ENCODE measurements at places on chromosomes 4 and X. TPM values are rescaled to one million over a fixed set of nuclear protein-coding genes. Genes with fewer than 3 reads are reported as not detected.

ITGB1BP2 gene
- total RNA-seq: 0.51 TPM

GDPD2 gene
- not detected for total RNA-seq

SHISA3 gene
- 0.33 TPM for total RNA-seq

CNGA1 gene
- not detected for total RNA-seq

NAT8L gene
- total RNA-seq: 0.26 TPM

CLGN gene
- total RNA-seq: 11.8 TPM

CXCL3 gene
- 2.5 TPM for total RNA-seq

ZCCHC18 gene
- 1.3 TPM for total RNA-seq

TKTL1 gene
- total RNA-seq: not detected

ADAM29 gene
- not detected for total RNA-seq

CT83 gene
- total RNA-seq: not detected

SUPT20HL1 gene
- not detected for total RNA-seq

KCNIP4 gene
- not detected for total RNA-seq

CLRN2 gene
- not detected for total RNA-seq

HSFX2 gene
- 0.26 TPM for total RNA-seq

RTL3 gene
- total RNA-seq: not detected

TMEM154 gene
- 0.50 TPM for total RNA-seq

MCF2 gene
- under 0.01 TPM for total RNA-seq

RGN gene
- total RNA-seq: 23.8 TPM

TRIM75 gene
- total RNA-seq: not detected

MRFAP1 gene
- 99.1 TPM for total RNA-seq

CLDN22 gene
- total RNA-seq: not detected

HSFX4 gene
- total RNA-seq: not detected

PTPN13 gene
- 55.2 TPM for total RNA-seq

FAM200B gene
- total RNA-seq: 20.5 TPM

PGAM4 gene
- total RNA-seq: not detected

OFD1 gene
- 15.5 TPM for total RNA-seq

OCIAD1 gene
- total RNA-seq: 92.8 TPM

TMPRSS11F gene
- total RNA-seq: not detected

TBC1D1 gene
- 57.3 TPM for total RNA-seq

RBM47 gene
- 1.8 TPM for total RNA-seq

ASMT gene
- not detected for total RNA-seq

CENPVL1 gene
- total RNA-seq: not detected

FAT4 gene
- total RNA-seq: 17.8 TPM

ARMCX1 gene
- total RNA-seq: 70.4 TPM

SLC49A3 gene
- total RNA-seq: 3.9 TPM

EDA gene
- total RNA-seq: 0.26 TPM

TLL1 gene
- 0.33 TPM for total RNA-seq

NHSL2 gene
- 4.1 TPM for total RNA-seq
